ENCODE measurements at places on chromosomes 6 and 20. TPM values are rescaled to one million over a fixed set of nuclear protein-coding genes. Genes with fewer than 3 reads are reported as not detected.

DNA sequence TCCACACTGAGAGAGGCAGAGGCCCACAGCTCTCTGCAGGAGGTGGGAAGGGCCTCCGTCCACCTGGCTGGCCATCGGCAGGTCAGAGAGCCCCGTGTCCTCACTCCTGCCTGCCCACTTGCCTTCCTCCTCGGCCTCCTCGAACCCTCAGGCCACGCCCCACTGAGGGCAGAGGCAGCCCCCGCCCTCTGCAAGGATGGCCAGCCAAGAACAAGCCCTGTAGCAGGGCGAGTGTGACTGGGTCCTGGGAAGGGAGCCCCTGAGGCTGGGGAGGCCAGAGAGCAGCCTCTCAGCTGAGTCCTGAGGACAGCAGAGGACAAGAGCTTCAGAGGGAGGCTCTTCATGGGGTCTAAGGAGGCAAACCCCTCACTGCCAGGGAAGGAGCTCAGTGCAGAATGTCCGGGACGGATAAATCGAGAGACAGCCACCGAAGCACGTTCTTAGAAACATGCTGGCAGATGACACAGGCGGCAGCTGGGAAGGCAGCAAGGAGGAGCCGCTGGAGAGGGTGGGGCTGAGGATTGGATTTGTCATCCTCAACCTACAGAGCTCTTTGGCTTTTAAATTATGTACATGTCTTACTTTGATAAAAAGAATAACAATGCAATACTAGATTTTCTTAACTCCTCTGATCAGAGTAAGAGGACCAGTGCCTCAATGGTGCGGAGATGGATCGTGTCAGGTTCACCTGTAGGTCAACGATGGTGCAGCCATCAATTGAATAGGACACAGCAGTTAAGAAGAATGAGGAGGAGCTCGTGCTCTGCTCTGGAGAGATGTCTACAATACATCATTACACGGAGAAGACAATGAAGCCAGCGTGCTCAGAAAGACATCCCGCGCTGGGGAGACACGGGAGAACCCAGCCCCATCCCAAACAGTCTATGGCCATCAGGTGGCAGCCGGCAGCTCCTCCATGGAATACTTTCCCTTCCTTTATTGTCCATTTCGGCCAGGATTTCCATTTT, 53.0 kb downstream of the GNAS-AS1 start:
- DNase-seq = no peak

- no peak for DNase-seq
Measured at GRCh38 chr6:138030872-138031271, 76.3 kb downstream of the PERP start.

DNA sequence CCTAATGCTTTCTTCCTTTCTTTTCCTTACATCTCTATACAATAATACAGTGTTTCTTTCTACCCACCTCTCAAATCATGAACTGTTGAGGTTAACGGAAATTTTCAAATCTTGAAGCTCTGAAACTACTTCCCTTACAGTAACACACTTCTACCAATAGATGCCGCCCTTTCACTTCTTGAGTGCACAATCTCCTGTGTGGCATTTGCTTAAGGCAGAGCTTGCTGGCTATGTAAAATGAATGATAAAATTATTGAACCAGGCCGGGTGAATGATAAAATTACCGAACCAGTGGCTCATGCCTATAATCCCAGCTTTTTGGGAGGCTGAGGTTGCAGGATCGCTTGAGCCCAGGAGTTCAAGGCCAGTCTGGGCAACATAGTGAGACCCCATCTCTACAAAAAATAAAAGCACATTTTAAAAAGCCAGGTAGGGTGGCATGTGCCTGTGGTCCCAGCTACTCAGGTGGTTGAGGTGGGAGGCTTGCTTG, 56.8 kb downstream of the KCNS1 start:
- peak; percentile 53 for DNase-seq

DNA sequence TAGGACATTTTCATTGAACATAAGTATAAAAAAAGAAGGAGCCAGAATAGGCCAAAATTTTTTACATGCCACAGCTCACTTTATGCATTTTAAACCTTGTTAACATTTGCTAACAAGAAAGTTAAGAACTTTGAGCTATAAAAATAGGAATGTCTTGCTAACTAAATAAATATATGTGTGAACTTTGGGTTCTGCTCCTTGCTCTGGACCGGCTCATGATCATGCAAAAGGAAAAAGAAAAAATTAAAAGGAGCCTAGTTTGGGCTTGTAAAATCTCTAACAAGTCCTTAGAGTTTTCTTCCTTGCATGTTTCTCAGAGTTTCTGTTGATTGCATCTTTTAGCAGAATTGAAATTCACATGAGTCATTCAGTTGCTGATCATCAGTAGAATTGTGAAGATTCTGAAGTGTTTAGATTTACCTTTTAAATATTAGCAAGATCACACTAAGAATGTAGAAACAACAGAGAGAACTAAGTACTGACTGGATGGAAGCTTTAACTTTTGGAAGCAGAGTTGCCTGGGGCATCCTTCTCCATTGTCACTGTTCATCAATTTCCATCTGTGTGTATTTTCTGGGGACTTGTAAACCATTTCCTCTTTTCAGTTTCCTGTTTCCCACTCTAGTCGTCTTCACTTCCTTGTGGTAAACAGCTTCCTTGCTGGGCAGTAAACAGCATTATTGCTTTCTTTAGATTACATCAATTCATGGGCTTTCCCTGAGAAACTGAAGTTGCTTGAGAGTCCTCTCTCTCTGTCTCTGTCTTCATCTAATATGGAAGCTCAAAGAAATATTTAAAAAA, 458.4 kb upstream of the BTBD3 start:
- no peak for DNase-seq

The ENPP4 gene
- total RNA-seq = 3.6 TPM

- DNase-seq = no peak
Measured at GRCh38 chr6:107634324-107635056, 144.6 kb downstream of the SOBP start.

The SLC2A4RG gene
- 49.0 TPM for total RNA-seq

GRCh38 chr6:501891-502601, 110.5 kb downstream of the IRF4 start:
- DNase-seq = peak; percentile 17

The TRERF1 gene
- total RNA-seq = 2.1 TPM

- DNase-seq = no peak
Measured at GRCh38 chr6:41408982-41409381, 73.6 kb downstream of the NCR2 start.

GRCh38 chr6:101779051-101779844, 385.7 kb downstream of the GRIK2 start:
- no peak for DNase-seq

DNA sequence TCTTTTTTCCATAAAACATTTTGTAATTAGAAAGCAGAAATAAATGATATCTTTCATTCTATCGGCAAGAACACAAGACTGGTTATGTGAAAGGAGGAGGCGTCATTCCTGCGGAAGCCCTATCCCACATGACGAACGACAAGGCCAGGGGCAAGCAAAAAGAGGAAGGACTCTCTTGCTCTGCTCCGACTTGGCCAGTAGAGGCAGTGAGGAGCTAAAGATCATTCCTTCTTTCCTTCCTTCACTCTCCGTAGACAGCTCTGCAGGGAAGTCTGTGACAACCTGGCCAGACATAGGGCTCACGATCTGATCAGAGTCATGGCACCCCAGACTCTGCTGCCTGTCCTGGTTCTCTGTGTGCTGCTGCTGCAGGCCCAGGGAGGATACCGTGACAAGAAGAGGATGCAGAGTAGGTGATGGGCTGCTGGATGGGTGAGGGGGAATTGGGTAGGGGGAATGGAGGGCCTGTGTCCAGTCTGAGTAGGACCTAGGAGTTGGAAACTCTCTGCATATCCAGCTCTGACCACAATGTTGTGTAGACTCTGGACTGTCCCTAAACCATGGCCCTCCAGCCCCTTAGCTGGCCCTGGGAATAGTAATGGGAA, at the start of gene WFDC10A:
Gene WFDC10A, plus strand, starts transcription at position 244 of the 605 bp plus-strand sequence. Its CDS starts 75 bp downstream, at position 319.
- peak; percentile 48 for DNase-seq

The IRF4 gene
- total RNA-seq = not detected

DNA sequence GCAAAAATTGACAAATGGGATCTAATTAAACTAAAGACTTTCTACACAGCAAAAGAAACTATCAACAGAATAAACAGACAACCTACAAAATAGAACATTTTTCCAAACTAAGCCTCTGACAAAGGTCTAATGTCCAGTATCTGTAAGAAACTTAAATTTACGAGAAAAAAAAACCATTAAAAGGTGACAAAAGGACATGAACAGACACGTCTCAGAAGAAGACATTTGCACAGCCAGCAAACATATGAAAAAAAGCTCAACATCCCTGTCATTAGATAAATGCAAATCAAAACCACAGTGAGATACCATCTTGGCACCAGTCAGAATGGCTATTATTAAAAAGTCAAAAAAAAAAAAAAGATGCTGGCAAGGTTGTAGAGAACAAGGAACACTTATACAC, 70.6 kb upstream of the GRIK2 start:
- no peak for DNase-seq

- no peak for DNase-seq
Measured at GRCh38 chr20:40774252-40774651, 85.2 kb upstream of the MAFB start.

DNA sequence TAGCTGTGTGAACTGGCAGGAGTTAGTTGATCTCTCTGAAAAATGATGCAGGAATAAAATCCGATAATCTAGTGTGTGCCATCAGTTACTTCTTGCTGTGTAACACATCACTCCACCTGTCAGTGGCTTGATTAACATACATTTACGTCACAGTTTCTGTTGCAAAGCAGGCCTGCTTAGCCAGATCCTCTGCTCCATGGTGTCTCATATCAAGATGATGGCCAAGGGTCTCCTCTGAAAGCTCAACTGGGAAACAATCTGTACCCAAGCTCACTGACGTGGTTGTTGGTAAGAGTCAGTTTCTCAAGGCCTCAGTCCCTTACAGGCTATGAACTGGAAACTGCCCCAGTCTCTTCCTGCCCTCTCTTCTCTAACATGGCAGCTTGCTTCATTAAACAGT, 51.8 kb downstream of the FOXA2 start:
- no peak for DNase-seq

DNA sequence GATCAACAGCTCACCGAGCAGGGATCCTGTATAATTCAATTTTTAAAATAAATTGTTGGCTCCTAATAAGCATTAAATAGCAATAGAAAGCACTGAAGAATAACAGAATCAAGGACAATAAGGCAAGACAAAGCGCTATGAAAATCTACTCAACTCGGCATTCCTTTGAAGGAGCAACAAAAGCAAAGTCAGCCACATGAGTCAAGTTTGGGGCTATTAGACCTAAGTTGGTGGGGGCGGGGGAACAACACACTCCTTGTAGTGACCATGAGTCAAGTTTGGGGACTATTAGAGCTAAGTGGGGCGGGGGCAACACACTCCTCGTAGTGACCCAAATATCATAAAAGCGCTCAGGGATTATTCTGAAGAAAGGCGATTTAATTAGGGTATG, 120.0 kb downstream of the FOXC1 start:
- no peak for DNase-seq

DNA sequence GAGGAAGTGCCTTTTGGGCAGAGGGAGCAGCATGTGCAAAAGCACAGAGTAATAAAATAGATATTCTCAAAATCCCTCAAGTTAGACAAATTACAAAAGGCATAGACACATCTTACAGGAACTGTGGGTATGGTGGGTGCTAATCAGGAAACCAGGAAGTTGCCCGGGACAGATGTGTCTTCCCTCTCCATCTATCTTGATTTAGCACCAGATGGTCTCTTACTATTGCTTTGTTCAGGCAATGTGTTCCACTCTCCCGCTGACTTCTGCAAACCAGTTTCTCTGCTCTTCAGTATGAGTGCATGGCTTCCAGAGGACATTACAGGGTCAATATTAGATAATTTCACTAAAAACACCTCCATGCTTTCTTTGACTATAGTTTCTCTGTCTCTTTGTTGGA, 13.2 kb downstream of the CITED2 start:
- no peak for DNase-seq

The DDRGK1 gene
- total RNA-seq = 33.5 TPM

GRCh38 chr6:32940656-32941213, at the start of gene HLA-DMB:
TSS of gene HLA-DMB (minus strand) at chr6:32941028. CDS start at chr6:32940807, 221 bp downstream.
- DNase-seq = peak; percentile 65

DNA sequence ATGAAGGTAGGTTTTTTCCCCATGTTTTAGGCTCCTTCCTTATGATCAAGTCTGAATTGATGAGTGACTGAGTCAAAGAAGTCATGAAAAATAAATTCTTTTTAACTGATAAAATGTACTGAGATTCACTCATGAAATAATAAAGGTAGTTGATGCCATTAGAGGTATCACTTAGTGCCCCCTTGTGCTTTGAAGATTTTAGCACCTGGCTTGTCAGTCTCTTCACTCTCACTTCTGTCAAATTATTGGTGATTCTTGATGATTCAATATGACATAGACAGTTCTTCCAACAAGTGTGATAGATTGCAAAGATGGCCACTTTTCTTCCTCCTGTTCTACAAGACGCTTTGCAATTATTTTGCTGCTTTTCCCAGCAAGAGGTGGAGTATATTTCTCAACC, 4.2 kb upstream of the DLK2 start:
- no peak for DNase-seq

DNA sequence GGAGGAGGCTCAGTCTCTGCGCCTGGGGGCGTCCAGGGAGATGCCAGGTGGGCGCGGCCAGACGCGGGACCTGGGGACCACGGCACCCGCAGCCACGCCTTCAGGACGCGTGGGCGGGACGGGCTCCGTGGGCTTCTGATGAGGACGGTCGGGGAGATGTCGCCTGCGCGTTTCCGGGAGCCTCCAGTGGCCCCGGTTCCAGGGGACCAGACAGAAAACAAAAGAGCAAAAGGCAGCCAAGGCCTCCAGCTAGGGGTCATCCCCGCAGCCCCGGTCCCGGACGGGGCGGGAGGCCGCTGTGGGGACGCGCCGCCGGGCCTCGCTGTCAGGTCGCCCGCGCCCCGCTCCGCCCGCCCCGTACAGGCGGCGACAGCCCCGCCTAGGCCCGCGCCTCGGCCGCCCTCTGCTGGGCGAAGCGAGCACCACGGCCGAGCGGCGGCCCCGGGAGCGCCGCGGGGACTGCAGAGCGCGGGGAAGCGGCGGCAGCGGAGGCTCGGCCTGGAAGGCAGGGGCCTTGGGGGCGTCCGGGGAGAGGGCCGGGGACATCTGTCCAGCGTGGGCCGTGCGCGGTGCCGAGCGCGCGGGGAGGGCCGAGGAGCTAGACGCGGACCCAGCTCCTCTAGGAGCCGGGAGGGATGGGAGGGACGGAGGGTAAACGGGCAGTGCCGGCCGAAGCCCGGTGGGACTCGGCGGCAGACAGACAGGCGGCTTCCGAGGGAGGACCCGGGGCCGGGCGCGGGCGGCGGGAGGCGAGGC, 48.7 kb downstream of the TMEM242 start:
- peak; percentile 67 for DNase-seq

The ARMC2 gene
- 0.96 TPM for total RNA-seq

The CAGE1 gene
- total RNA-seq = 0.49 TPM

All from MG63 (cell line).